ENCODE measurements at places on chromosomes 3 and 15.

GRCh38 chr3:193914602-193915001, 221.3 kb upstream of the HES1 start:
- DNase-seq: no peak

DNA sequence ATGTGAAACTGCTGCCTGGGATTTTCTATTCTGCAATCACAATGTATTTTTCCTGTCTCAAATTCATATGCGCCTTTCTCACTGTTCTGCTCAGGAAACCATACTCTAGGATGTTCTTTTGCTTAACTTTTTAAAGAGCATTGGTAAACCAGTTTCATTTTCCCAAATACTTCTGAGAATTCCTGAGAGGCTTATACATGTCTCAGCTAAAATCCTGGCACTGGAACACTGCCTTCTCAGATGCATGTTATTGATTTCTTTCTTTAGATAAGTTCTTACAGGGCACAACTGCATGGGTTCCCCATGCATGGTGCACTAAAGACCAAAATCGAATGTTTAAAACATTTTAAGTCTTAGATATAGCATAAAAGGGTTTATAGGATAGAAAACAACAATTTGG, 178.3 kb upstream of the PLSCR5 start:
- no peak for DNase-seq

DNA sequence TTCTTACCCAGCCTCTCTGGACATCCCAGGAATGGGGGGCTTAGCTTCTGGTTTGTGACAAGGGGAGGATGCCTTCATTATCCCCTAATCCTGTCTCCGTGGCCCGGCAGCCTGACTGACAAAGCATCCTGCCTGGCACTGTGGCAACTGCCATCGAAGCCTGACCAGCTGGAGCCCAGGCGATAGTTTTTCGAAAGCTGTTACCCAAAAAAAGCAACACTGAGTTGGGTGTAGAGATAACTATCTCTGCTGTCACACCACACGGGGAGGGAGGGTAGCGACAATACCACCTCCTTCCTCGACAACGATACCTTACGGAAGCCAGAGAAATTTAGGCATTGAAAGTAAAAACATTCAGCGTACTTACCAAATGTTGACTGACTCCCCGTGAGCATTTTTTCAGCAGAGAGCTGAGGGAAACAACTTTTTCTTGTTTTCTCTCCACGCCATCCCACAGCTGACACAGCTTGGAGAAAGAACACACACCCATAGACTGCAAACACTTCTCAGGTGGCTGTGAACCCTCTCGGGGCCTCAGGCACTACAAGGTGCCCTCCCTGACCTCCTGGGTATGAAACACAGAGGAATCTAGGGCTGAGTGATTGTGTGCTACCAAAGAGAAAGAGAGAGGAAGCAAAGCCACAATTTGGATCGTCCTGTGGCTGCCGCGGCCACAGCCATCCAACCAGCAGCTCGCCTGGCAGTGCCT, 361.9 kb upstream of the ICE2 start:
- peak; percentile 19 for DNase-seq

DNA sequence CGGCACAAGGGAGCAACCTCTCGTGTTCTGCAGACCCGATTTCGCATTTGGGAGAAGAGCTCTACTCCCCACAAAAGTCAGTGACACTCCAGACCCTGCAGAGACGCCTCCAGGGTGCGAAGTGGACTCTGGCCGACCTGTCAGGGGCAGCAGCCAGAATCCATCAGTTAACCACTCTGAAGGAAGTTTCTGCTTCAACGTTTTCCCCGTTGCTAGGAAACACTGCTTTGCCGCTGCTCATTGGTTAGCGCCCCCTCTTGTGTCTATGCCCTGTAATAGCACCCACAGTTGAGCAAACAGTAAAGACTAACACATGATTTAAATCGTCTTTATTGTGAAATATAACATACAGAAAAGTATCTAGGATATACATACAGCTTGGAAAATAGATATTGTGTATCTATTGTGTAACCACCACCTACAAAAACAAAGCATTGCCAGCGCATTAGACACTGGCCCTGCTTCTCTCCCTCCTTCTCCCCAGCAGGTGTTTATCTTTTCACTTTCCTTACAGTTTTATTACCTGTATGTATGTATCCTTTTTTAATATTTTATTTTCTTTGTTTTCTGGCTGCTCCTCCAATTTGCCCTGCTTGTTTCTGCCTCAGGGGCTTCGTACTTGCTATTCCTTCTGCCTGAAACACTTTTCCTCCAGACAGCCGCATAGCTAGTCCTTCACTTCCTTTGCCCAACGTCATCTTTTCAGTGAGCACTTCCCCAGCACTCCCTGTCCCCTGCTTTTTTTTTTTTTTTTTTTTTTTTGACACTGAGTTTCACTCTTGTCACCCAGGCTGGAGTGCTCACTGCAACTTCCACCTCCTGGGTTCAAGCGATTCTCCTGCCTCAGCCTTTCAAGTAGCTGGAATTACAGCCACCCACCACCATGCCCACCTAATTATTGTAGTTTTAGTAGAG, 38.8 kb downstream of the TMEM40 start:
- DNase-seq: peak; percentile 55

GRCh38 chr3:98730338-98730737, 32.8 kb upstream of the ST3GAL6 start:
- DNase-seq: no peak

Measured in activated CD8-positive, alpha-beta memory T cell treated with anti-CD3 and anti-CD28 coated beads for 4 hours (primary cell).